ENCODE measurements at places on chromosomes 3 and 15.

- DNase-seq = no peak
These were observed 78.7 kb downstream of the MITF start for GRCh38 chr3:69817988-69818387.

GRCh38 chr3:159560214-159560979, 428.2 kb upstream of the IL12A start:
- DNase-seq = no peak

- no peak for DNase-seq
These were observed 18.3 kb upstream of the IGF2BP2 start for GRCh38 chr3:185843126-185843525.

GRCh38 chr3:171778493-171778892, 31.8 kb downstream of the PLD1 start:
- no peak for DNase-seq

DNA sequence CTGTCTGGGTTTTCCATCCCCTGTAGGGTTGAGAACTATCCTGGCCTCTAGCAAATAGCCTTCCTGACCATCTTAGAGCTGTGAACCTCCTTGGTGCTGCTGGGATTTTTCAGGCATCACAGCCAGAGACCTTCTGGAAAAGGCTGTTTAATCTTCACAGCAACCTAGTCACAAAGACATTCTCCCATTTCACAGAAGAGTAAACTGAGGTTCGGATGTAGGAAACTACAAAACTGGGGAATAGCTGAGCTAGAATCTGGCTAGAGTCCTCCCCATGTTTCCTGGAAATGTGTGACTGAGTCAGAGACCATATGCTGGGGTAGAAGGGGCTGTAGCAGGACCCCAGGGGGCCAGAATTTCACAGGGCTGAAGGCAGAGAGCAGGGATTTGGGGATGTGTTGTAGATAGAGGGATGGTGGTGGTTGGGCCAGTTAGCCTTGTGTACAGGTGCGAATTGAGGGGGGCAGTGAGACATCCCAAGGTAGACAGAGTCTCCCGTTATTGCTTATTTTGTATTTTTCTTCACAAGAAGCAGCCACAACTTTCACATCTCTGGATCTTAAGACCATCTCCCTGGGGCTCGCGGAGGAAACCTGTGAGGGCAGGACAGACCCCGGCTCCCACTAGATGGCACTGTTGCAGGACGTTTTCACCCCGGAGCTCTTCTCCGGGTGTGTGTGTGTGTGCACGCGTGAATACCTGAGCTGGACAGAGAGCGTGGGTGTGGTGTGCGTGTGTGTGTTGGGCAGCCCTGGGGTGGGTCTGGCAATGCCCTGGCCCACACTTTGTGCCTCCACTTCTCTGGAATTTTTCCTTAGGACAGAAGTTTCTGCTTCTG, 66.9 kb upstream of the PRR23C start:
- no peak for DNase-seq

DNA sequence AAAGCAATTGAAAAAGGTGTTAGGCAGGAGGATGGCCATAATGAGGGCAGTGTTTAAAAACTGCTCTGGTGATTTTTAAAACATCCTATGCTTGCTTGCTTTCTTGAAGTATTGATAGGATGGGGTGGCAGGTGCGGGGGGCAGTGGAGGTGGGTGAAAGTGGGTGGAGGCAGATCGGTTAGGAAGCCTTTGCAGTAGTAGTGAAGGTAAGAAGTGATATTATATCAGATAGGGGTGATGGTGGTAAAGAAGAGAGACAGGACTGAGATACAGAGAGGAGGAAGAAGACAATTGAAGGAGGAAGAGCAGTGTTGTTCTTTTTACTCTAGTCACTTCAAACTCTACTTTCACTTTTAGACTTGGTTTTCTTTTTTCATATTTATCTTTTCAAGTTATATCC, 11.1 kb downstream of the ZNF80 start:
- DNase-seq = no peak

- DNase-seq = no peak
These were observed 12.3 kb downstream of the CDIN1 start for GRCh38 chr15:36591536-36592411.

DNA sequence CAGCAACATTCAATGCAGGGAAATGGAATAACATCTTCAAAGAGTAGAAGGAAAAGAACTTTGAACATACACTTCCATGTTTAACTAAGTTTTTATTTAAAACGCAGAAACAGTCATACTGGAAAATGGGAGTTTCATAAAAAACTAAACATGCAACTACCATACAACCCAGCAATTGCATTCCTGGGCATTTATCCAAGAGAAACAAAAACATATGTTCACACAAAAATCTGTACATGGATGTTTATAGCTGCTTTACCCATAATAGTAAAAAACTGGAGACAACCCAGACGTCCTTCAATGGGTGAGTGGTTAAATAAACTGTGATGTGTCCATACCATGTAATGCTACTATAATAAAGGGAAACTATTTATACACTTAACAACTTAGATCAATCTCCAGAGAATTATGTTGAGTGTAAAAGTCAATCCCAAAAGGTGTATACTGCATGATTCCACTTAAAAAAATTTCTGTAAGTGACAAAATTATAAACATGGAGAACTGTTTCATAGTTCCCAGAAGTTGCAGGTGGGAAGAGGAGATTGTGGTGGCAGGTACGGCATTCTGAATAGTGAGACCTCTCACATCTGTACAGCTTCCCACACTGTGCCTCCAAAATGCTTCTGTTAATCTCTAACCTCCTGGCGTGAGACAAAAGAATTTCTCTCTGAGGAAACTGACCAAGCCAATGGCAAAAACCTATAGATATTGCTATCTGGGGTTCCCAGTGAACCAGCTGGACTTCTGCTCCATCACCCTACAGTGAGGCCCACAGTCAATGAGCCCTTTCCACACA, 23.1 kb downstream of the ISG20 start:
- no peak for DNase-seq

- no peak for DNase-seq
These were observed 230.2 kb upstream of the IGF1R start for GRCh38 chr15:98418122-98418521.

Measured in thoracic aorta (tissue), 2 donors.